ENCODE measurements at places on chromosomes 2 and 18.

DNA sequence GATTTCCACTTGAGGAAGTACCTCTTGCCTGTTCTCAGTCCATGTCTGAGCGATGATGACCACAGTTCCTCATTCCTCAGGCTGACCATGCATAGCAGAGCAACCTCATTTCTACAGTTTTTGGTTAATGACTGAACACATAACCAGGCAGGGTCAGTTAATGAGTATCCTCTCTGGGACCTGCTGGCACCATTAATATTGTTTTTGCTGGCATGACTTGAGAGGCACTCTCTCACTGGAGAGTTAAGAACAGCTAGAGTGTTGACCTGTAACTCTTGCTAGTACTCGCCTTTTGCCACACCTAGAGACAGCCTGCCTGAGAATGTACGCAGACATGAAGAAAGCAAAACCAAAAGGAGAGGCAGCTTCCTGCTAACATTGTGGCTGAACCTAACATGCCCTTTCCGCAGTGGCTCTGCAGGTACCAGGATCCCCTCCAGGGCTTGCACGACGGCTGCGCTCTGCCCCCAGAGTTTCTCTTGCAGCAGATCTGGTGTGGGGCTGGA, 23.9 kb downstream of the PECR start:
- no peak for DNase-seq

DNA sequence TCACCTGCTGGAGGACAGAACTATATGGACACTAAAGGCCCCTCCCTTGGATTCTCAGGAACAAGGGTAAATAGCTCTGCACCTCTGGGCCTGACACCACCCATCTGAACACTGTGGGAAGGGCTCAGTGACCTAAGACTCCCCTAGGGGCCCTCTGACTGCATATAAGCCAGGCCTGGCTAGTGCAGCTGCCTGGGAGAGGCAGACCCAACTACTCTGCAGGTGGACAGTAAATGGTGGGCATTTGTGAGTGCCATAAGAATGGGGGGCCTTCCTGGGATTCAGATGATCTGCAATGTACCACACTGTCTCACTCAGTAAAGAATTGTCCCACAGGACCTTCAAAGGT, 11.2 kb upstream of the WIPF1 start:
- no peak for DNase-seq

DNA sequence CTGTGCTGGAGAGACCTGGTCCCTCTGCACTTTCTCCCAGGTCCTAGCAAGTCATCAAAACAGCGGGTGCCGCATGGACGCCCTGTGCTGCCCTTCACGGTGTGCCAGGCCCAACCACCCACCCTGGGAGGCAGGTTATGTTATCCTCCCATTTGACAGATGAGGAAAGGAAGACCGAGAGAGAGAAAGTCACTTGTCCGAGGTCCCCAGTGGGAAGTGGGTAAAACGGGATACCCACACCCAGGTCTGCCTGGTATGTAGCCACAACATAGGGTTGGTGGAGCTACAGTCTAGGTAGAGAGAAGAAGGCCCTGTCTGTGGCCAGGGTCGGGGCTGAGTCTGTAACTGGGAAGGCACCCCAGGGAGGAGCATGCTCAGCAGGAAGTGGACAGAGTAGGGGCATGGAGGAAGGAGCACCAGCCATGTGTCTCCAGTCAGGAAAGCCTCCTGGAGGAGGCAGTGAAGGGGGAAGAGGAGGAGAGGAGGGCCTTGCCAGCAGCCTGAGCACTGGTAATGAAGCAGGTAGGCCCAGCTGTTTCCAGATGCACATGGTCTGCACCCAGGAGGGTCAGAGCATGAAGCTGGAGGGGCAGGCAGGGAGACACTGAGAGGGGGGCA, 98.4 kb downstream of the ZFP36L2 start:
- no peak for DNase-seq

DNA sequence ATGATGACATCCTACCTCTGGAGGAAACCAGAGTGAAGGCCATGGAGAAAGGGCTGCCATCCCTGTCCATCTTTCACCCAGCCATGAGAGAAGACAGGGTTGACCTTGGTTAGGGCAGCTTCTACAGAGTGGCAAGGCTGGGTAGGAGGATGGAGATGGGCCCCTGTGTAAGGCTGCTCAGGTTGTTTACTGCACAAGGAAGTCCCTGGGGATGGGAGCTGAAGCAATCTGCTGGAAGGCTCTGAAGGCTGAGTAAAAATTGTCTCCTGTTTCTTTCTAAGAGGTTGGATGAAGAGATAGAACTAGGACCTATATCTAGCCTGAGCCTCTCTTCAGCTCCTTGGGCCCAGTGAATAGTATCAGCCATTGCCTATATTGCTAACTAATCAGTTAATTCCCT, 14.4 kb downstream of the ELMOD3 start:
- DNase-seq = no peak

- DNase-seq = no peak
These were observed at the start of gene ST6GAL2 for GRCh38 chr2:106885971-106886915. TSS of gene ST6GAL2 (minus strand) at chr2:106886167. CDS start at chr2:106843977, 42,190 bp downstream.

- no peak for DNase-seq
These were observed 123.6 kb downstream of the TWIST2 start for GRCh38 chr2:238971318-238972145.

Data from HAP-1 (cell line).